Stimulated activated CD8-positive, alpha-beta memory T cell treated with anti-CD3 and anti-CD28 coated beads, Interleukin-2, amount 100 ng/mL, for 1 hour (primary cell): ENCODE measurements at places on chromosomes 1 and 21.

- no peak for DNase-seq
Observed at GRCh38 chr1:184424945-184425344, 38.1 kb downstream of the C1orf21 start.

GRCh38 chr1:248681651-248682050, 20.9 kb downstream of the OR14I1 start:
- DNase-seq, result no peak

DNA sequence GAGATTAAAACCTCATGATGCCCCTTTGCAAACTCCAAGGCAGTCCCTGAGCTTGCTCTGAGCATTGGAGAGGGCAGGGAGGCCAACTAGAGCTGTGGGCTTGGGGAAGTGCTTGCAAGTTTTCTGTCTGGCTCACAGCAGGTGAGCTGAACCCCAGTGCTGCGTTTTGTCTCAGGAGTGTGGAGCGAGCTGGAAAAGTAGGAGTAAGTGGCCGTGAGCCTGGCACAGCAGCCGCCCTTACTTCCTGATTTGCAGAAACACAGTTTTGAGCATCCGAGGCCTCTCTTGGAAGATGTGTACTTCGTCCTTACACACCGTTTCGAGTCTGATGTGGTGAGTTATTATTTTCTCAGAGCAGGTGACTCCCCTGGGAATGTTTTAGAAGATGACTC, 221.2 kb upstream of the C1orf174 start:
- DNase-seq, result no peak

- no peak for DNase-seq
Observed at GRCh38 chr1:21284206-21285054, 5.8 kb downstream of the ECE1 start.

DNA sequence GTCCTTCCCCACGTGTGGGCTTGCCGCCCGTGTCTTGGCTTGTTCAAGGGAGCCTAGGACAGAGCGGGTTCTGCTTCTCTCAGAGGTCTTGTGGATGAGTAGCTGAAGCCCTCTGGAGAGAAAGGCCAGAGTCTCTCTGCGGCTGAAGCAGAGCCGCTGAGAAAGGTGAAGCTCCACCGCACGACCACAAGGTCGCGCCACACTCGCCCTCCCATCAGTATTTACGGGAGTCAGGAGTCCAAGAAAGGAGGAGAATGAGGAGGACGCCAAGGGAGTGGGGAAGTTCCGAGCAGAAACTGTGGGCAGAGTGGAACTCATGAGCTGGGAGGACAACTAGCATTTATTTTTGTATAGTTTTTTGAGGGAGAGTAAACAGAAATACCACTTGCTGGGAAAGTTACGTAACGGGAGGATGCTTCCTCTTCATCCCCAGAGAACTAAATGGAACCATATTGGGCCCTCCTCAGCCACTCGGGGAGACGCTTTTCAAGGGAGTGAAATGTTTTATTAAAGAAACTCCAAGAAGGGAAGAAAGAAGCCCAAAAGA, 51.6 kb upstream of the HAO2 start:
- no peak for DNase-seq

- DNase-seq, result no peak
Observed at GRCh38 chr1:234295626-234296025, 77.6 kb upstream of the COA6 start.

DNA sequence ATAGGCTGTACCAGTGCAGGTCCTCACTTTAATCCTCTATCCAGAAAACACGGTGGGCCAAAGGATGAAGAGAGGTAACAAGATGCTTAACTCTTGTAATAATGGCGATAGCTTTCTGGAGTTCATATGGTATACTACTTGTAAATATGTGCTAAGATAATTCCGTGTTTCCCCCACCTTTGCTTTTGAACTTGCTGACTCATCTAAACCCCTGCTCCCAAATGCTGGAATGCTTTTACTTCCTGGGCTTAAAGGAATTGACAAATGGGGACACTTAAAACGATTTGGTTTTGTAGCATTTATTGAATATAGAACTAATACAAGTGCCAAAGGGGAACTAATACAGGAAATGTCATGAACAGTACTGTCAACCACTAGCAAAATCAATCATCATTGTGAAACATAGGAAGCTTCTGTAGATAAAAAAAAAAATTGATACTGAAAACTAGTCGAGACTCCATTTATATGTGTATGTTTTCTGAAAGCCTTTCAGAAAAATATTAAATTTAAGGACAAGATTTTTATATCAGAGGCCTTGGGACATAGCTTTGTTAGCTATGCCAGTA, 7.0 kb downstream of the SOD1 start:
- DNase-seq, result no peak

DNA sequence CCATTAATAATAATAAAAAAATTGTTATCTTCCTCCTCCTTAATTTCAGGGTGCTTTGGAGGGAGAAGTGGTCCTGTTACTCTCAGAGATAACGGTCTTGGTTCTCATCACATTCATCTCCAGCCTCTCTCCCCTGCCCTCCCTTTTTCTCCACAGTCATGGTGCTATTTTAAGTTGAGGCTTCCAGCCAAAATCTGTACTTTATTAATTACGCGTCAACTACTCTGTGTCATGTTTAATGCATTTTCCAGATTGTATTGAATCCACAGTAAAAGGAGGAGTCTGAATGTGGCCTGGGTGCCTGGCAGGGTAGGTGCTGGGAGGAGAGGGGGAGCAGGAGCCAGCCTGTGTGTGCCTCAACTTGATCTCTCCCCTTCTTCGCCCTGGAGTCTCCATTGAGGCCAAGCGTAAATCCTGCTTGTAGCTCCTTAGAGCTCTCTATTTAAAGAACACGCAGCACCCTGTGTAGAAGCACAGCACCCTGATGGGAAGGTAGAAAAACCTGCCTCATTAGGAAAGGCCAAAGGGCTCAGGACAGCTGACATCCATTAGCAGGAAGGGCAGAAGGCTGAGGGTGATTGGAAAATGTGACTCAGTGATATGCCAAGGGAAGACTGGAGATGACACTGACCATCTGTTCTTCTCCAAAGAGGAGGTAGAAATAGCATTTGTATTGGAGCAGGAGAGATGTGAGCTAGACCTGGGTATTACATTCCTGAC, 82.4 kb downstream of the PLXNA2 start:
- no peak for DNase-seq

GRCh38 chr1:191913260-191913977, 244.8 kb upstream of the RGS18 start:
- no peak for DNase-seq

DNA sequence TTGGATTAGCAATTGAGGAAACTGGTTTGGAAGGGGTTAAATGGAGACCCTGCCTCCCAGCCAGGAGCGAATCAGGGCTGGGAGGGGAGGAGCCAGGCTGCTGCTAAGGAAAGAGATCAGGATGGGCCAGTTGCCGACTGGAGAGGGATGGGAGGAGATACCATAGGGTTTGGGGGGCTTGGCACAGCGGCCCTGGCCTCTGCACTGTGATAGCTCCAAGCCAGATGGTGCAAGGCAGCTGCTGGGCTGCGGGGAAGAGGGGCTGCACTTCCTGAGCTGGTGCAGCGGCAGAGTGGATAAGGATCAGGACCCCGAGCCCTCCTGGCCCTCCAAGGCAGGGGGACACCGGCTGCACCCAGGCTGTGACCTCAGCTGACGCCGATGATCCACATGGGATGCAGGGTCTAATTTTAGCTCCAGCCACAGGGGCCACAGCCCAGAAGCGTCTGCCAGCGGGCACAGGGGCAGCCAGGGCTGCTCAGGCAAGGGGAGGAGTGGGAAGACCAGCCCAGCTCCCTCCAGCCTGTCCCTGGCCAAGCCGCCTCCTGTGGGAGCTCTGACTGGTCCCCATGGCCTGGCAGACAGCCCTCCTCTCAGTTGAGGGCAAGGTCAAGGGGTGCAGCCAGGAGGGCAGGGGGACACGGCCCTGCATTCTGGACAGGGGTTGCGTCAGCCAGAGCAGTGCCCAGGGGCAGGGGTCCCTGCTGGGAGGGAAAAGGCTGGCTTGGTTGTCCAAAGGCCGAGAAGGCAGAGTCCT, at the start of gene EXTL1:
EXTL1 (plus strand) TSS at position 129 of the 757 bp plus-strand sequence. CDS start 872 bp downstream, outside the sequence.
- DNase-seq, result no peak

DNA sequence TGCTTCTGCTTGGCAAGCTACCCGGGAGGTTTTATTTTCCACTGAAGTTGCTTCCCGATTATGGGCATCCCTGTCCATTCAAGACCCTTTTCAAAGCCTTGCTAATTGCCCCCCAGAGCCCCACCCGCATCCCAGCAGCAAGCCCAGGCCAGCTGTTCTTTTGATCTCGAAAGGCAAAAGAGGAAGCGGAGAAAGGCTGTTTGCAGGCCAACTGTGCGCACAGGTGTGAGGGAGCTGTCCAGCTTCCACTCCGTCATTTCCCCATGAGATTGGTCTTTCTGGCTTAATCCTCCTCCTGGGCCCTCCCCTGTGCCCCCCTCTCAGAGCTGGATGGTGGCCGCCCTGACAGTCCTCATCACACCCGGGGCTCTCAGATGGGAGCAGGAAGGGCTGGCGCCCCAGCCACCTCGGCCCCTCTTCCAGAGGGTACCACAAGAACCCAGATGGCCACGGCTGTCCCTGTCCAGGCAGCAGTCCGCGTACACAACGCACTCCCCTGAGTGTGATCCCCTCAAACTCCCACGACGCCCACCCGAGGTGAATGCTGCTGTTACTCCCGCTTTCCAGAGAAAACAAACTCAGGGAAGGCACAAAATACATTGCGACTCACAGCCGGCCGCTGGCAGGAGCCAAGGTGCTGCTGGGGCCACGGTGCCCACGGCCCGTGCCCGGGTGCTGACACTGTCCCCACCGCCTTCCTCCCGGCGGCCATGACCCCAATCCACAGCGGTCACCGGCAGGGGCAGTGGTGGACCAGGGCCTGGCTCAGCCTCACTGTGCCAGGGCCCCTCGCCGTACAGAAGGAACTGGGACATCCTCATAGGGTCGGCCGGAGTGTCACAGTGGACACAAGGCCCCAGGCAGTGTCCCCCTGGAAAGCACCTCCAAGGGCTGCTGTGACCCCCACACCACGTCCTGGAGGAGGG, 121.9 kb downstream of the CRYAA start:
- no peak for DNase-seq

DNA sequence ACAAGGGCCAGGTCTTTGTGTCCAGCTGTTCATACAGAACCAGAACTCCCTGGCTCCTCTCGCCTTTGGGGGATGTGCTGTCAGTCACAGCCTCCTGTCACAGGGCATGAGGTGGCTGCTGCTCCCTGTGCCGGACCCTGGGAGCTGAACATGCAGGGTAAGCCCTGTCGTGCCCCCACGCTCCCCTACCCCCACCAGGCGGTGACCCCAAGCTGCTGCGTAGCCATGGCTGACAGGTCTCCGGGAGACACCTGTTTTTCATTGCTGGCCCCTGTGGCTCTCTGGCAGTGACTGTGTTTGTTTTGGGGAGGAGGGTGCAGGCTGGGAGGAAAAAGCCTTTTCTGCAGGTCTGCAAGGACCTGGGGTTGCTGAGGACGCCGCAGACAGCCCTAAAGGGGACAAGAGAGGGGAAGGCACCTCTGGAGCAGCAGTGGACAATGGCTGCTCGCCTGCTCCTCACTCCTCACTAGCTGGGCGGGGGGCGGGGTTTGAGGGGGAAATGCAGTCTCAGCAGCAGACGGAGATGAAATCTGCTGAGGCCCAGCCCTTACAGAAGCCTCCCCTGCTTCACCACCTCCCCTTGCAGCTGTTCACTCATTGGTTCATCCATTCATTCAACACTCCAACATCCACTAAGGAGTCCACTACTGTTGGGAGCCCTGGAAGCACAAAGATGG, 81.4 kb downstream of the TRABD2B start:
- DNase-seq, result no peak

DNA sequence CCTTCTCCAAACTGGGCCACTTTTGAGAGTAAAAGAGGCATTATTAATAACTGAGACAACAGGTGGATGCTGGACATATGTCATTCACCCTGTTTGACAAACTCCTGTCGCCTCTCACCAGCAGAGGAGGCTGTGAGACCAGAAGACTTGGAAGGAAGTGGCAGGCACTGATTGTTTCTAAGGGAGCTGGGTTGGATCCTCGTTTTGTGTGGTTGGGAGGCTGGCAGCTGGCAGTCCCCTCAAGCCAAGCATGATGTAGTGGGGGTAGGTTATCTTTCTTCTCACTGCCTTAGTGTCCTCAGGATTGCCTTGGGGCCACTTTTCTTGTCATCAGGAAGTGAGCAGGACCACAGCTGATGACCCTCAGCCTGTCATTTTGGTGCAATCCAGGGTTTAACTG, 86.5 kb upstream of the KCNJ15 start:
- no peak for DNase-seq

GRCh38 chr1:17059391-17060305, 5.8 kb upstream of the SDHB start:
- no peak for DNase-seq

DNA sequence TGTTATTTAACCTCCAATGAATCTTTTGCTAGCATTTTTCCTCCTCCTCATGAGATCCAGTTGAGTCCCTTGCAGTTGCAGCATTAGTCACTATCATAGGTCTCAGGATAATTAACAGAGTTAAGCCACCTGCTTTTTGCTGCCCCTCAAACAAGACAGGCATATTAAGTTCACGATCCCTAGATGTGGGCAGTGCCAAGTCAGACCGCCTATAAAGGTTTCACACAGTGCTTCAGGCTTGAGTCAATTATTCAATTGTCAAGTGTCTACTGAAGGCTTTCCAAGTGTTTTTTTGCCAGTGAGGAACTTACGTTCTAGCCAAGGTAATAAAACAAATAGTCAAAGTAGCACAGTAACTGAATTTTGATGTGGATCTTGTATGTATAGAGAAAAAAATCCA, 175.0 kb downstream of the DAB1 start:
- no peak for DNase-seq

GRCh38 chr1:176466514-176466913, 3.5 kb downstream of the PAPPA2 start:
- DNase-seq, result no peak

DNA sequence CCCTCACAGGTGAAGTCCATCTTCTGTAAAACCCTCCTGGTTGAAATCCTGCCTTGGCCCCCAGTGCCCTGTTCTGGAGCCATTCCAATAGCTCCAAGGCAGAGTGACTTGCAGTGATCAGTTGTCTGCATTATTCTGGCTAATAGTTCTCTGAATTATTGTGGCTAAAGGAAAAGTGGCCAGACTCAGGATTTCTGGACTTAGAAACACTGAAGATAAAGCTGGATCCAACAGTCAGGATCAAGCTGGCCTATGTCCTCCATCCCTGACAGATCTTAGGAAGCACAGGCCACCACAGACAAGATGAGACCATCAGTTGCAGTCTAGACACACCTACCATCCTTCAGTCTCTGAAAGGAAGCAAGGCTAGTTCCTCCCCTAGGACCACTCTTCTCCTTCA, 801 bp upstream of the C2CD4D start:
- no peak for DNase-seq
